Cardiac muscle cell (in vitro differentiated cells and primary cell): ENCODE measurements at places on chromosomes 3 and 15.

DNA sequence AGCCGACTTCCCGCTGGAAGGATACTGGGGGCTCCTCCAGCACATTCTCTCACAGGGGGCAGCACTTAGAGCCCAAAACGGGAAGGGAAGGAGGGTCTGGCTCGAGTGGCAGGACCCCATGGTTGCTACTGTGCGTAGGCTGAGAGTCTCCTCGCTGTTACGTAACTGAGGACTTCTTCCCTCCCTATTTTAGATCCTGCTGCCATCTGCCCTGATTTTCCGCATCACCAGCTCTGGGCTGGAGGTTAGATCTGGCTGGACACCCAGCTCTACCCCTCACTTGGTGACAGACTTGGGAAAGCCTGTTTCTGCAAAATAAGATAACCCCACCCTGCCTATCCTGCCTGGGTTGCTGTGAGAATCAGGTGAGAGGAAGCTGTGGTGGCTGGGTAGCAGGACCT lies 47.7 kb downstream of the BDH1 start:
- no peak for DNase-seq

GRCh38 chr3:70501561-70501960 lies 189.1 kb upstream of the MDFIC2 start:
- DNase-seq: no peak

DNA sequence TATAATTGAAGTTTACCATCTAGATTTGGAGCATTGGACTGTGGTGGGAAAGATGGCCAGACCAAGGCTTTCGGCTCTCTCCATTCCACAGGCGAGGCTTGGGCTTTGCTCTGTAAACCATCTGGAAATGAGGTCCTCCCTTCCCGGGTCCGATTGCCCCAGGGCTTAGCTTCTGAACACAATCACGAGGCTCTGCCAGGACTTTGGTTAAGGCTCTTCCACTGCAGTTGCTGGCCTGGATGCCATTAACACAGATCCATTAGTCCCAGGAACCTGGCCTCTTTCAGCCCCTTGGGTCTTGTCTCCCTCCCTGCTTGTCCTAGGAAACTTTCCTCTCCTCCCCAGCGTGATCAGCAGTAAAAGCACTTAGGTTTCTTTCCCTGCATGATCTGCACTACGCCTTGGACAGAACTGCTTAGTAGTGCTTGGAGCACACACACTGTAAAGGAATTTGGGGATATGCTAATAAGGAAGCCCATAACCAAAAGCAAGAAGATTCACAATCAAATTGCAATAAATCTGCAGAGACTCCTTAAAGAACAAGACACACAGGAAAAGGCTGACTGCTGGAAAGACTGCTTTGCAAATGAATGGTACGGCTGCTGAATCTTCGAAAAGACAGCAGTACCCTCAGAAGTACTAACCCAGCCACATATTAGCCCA lies 154.3 kb downstream of the ECT2 start:
- no peak for DNase-seq

- no peak for DNase-seq
These were observed 190.3 kb upstream of the TRIM42 start for GRCh38 chr3:140487566-140487965.

DNA sequence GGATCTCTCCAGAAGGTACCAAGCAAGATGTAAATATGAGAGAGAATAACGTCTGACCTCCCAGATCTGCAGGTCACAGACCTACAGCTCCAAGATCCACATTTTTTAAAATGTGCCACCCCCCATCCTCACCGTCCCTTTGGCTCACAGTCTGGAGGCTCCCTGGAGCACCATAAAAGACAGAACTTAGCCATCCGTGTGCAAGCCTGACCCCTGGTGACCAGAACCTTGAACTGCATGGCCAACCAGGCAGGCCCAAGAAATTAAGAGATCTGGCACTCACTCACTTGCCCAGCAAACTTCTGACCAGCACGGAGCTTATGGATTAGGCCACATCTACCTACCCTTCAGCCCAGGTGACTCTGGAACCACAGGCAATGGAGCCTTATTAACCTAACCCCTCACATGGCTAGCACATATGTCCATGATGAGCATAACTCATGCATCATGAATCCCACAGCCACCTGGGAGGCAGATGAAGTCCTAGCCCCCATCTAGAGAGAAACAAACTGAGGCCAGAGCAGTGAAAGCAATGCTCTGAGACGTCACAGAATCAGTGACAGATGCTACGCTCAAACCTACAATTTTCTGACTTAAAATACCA lies 275.3 kb downstream of the UACA start:
- DNase-seq: peak; percentile 64

DNA sequence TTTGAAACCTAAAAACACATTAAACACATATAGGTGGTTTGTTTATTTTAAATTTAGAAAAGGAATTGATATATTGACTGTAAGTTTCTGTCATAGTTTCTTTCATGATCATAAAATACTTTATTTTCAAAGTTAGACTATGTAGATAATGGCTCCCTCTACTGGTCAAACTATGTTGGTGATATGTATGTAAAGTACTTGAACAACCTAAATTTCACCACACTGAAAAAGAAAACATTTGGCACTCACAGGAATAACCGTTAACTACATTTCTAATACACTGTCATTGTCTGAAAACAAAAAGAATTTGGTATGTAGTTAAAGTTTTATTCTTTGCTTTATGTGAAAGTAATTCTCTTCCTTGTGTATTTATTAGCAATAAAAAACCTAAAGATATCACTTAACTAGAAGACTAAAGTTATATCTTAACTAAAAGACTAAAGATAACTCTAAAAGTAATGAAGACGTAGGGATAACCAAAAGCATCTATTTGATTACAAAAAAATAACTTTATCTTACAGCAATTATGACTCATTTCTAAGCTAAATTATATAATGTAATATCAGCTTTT lies 427.5 kb downstream of the VGLL3 start:
- peak; percentile 69 for DNase-seq

GRCh38 chr15:40297356-40297755 lies 10.4 kb downstream of the PLCB2 start:
- no peak for DNase-seq

DNA sequence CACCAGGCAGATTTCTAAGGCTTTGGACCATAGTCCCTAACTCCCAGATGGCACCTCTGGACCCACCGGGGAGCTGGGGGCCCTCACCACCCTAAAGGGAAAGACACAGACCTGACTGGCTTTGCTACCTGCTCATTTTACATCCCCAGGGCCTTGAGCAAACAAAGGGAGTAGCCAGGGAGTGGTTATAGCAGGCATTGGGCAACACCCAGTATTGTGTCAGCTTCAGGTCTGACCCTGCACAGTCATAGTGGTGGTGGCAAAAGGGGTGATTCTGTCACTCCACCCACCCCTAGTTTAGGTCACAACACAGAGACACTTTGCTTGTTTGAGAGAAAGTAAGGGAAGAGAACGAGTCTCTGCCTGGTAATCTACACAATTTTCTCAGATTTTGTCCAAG lies 352.5 kb downstream of the DIPK2A start:
- DNase-seq: no peak

DNA sequence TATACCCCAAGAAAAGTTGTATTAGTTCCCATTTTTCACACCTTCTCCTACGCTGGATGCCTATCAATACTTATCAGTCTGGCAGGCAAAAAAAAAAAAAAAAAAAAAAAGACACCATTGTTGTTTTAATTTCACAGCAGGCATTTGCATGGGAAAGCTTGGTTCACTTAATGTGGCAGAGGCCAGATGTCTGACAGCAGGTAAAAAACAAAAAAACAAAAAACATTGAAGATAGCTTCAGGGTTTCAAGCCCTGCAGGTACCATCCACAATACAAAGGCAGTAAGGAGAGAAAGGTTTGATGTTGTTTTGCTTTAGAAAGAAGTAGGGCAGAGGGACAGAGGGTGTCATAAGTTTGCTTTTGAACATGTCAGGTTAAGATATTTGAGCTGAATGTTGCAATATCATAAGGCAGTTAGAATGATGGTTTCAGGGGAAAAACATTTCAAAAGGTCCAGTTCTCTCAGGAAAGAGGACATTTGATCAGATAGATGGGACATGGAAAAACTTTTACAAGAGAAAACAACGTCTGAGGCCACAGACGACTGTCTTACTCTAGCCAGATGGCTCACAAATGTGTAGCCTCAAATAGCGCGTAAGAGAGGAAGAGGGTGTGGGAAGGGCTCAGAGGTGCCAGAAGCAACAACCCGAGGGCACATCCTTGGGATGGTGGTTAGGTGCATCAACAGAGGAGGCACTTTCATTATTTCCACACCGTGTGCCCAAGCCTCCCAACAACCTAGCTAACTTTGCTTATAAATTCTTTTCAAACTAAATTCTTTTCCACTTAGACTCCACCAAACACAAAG lies 25.7 kb downstream of the PCOLCE2 start:
- no peak for DNase-seq

GRCh38 chr15:100671858-100672543 lies 69.6 kb downstream of the ASB7 start:
- DNase-seq: peak; percentile 46

GRCh38 chr3:51621091-51621892 lies 49.8 kb upstream of the TEX264 start:
- peak; percentile 58 for DNase-seq

DNA sequence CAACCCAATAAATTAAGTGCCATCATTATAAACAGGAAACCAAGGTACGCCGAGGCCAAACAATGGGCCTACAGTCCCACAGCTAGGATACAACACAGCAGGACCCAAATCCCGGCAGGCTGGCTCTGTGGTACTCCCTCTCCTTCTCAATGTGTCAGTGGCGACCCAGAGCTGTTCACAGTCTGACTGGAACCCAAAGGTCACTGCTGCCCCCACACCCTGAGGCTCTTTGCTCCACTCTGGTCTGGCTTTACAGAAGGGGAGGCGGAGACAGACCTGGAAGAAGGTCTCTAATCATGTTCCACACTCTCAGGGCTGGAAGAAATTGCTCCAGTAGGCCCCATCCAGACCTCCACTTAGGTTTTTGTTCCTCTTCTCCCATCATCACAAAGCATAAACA lies 48.5 kb upstream of the LMCD1 start:
- DNase-seq: no peak

DNA sequence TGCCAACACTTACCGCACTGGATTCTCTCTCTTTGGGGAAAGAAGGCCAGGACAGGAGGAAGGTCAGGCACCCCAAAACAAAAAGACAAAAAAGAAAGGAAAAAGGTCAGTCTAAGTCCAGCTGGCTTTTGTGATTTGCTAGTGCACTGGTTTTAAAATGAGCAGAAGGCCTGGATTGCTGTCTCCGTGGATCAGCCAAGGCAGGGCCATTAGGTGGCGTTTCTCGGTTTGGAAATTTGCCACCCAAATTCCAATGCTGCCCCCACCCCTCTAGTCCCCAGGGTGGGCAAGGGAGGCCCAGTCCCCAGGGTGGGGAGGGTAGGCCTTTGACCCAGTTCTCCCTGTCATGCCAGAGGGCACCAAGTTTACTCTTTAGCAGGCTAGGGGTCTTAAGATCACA lies 33.3 kb downstream of the TLE3 start:
- no peak for DNase-seq

DNA sequence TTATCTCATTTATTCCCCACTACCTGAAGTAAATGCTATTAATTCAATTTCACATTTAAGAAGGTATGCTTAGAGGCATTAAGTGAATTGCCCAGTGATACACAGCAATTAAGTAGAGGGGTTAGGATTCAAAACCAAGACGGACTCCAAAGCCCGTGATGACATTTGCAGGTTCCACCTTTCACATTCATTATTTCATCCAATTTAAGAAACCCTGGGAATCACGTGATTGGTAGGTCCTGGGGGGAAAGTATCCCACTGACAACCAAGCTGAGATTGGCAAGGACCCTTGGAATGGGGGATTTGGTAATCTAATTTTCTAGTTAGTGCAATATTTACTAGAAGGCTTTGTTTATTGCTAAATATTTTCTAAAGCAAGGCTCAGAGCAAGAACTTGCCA lies 1.8 kb downstream of the POMGNT2 start:
- no peak for DNase-seq

GRCh38 chr3:184284696-184285095 lies 8.9 kb downstream of the ECE2 start:
- DNase-seq: peak; percentile 92

DNA sequence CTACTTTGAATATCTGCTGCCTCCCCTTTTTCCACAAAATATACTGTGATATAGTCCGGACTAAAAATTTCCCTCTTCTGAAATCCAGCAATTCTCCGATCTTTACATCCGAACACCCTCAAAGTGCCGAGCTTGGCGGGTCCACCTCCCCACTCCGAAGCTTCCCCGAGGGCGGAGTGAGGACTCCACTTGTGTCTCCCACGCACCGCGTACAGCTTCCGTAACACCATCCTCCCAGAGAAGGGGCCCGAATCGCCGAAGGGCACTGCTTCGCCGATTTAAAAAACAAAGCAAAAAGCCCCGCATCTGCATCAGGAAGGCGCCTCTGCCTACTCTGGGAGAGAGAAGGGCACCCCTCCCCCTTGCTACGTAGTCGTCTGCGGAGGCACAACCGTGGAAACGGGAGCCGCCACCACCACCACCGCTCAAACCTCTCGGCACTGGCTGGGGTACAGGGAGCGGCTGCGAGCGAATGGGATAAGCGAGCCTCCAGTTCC lies 551 bp downstream of the NCBP2 start:
- peak; percentile 69 for DNase-seq

DNA sequence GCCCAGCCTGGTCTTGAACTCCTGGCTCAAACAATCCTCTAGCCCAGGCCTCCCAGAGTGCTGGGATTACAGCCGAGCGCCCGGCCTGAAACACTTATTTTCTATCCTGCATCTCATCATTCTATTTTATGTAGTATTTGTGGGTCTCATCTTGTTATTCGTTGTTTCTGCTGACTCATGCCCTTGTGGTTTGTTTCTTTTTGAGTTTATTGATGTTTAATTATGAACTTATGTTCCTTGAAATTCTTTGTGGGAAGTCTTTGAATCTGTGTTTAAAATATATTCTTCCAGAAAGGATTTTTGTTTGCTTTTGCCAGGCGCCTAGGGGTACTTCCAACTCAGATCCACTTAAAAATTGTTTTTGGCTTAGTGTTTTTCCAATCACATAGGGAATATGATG lies 78.3 kb upstream of the C15orf39 start:
- peak; percentile 29 for DNase-seq
